ENCODE measurements at places on chromosomes 16 and 17.
A peak's percentile ranks its signal among the peaks of the same experiment; 100 is the strongest.

DNA sequence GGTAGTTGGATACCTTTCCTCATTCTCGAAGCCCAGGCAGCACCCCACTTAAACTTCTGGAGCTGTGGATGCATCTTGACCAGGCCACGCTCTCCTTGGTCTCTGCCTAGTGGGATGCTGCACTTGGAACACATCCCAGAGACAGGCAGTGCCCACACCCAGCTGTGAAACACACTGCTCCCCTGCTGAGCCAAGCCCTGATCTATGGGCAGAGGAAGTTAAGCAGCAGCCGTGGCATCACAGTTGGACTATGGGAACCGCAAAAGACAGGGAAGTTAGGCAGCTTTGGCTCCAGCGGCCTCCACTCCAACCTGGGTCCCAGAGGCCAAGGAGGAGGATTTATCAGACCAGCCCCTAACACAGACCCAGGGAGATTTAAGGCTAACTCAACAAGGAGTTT lies 284.8 kb upstream of the CCL2 start:
- no peak for DNase-seq

- no peak for DNase-seq
Observed at GRCh38 chr17:46730679-46731078, 87.8 kb downstream of the WNT3 start.

DNA sequence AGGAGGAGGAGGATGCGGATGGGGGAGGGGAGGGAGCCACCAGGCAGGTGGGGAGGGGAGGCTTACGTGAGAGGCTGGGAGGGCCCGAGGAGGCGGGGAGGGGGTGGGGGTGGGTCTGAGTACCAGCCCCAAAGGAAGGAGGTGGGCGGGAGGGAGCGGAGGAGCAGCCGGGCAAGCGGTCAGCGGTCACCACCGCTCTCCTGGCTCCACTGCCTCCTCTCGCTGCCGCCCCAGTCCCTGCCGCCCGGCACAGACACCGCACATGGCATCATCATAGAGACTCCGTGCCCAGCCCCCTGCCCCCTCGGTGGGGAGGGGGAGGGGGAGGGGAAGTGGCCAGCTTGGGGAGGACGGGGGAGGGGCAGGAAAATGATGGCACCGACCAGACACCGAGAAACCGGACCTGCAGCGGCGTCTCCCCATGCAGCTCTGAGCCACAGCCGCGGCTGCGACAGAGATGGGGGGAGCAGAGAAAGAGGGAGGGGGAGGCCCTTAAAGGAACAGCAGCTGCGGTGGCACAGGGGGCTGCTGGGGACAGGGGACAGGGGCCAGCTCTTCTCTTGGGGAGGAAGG lies at the start of gene TLCD3B:
TLCD3B (minus strand) TSS at position 431 of the 573 bp plus-strand sequence. CDS start 744 bp downstream, outside the sequence.
- no peak for DNase-seq

DNA sequence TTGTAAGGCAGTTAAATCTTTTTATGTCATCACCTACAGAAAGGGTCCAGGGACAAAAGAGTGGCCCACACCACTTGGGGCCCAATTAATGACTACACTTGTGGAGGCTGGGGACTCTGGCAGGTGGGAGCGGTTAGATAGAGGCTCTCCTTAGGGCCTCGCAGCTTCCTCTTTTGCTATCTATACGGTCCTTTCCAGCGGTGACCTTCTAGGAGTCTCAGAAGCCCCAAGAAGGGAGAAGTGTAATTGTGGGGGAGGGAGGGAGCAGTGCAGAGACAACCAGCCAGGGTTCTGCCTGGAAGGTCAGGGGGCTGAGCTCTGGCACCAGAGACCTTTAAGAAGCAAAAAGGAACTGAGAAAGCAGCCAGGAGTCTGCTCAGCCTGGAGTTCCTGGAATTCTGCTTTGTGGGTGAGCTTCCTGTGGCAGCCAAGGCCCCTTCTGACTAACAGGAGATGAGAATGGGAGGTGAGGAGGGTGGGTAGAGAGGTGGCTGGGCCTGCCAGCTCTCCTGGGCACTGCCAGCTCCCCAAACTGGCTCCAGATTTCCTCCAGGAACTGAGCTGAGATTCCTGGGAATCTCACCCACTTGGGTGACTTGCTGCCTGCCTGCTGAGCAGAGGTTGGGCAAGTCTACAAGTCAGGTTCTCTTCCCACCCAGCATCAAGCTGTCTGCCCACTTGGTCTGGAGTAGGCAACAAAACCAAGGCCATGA lies 16.3 kb upstream of the MAP3K14 start:
- no peak for DNase-seq

GRCh38 chr17:44916781-44917241 lies 1.5 kb upstream of the GFAP start:
- DNase-seq: peak; percentile 19

- no peak for DNase-seq
Observed at GRCh38 chr17:48160177-48161081, 52.9 kb downstream of the SNX11 start.

DNA sequence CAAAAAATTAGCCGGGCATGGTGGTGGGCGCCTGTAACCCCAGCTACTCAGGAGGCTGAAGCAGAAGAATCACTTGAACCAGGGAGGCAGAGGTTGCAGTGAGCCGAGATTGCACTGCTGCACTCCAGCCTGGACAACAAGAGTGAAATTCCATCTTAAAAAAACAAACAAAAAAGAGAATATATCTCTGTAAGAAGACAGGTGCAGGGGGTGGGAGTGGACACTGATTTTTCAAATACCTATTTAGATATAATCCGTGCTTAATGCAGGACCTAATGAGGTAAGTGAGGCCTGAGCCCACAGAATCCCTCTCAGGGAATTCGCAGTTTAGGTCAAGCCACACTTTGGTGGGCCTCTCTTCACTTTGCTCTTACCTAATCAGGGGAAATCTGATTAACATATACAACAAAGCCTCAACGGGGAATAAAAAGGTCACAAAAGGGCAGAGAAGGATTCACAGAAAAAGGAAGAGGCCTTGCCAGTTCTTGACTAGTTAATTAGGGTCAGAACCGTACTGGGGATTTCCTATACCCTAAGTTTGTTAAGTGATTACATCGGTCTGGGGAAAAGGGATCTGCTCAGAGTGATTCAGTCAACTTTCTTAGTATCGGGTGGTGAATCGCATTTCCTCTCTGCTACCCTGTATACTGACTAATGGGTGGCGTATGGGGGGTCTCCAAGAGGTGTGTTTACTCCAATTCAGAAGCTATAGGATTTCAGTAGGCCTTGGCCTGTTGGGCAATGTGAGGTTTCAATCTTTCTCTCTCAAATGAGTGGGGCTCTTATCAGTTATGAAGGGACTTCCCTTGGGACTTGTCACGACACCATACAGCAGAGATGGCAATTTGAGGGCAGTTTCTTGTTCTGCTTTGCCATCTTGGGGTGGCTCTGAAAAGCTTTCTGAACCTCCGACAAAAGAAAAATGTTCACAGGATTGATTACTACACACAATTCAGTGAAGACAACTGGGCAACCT lies 1.9 kb upstream of the NFAT5 start:
- peak; percentile 38 for DNase-seq

- peak; percentile 39 for DNase-seq
Observed at GRCh38 chr16:56869513-56870275, 4.7 kb downstream of the SLC12A3 start.

DNA sequence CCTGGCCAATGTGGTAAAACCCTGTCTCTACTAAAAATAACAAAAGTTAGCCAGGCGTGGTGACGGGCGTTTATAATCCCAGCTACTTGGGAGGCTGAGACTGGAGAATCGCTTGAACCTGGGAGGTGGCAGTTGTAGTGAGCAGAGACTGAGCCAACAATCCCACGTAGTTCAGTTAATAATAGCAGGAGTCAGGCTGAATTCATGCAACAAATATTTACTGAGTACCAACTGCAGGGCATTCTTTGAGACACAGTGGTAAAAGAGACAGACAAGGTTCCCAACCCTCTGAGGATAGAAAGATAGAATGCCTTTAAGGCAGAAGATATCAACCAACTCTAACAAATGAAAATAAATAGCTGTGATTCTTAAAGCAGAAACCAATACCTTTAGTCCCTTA lies 39.1 kb downstream of the SPOP start:
- DNase-seq: no peak

DNA sequence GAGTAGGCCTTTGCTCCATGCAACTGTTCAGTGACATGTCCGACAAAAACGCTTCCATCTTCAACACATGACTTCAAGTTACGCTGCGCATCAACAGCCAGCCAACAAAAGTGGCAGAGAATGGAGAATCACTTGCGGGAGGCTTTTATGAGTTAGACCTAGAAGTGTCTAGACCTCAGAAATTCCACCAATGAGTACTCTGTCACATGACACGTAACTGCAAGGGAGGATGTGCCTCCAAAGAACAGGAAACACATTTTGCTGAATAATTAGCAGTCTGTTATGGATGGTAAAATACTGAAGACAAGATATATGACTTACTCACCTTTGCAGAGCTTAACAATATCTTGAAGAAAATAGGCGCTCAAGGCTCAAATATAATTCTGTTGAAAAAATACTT lies 62.1 kb downstream of the MYO1D start:
- no peak for DNase-seq

DNA sequence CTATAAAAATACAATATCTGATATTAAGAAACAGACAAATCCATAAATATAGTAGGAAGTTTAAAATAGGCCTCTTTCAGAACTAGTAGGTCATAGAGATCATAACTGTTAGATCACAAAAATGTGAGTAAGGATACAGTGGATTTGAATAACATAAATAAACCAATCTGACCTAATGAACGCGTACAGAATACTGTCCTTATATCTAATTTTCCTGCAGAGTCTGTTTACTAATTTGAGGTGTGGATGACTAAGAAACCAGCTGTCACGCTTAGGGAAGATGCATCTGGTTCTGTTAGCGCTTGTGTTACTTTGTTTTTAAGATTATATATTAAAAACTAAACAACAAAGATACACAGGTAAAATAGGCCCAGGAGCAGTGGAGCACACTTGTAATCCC lies 14.8 kb downstream of the CPD start:
- no peak for DNase-seq

DNA sequence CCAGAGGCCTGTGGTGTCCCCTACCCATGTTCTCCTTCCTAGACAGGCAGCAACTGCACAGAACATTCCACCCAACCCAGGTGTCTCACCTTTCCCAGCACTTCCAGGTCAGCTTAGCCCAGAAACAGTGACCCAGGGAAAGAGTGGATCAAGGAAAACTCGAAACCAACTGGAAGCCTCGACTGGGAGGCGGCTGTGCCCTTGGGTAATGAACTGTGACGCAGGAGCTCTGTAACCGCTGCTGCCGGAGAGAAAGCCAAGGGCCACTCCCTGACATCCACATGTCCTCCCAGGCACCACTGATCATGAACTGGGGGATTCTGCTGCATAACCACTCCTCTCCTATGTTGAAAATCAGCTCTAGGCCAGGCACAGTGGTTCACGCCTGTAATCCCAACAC lies 34.4 kb downstream of the WDR59 start:
- DNase-seq: no peak

DNA sequence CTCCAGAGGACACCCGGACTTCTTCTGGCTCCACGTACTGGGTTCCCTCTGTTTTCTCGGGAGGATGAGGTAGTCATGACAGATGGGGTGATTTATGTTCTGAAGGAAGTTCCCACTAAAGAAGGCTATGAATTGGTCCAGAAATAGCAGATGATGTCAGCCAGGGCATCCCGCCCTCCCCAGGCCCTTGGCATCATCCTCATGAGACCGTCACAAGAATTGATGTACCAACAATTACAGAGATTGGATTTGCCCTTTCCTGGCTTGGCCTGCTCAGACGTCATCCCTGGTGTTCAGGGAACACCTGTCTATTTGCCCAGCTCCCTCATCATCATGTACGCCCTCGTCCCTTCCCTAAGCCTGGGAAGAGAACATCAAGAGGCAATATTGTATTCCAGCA lies 102.8 kb upstream of the CCL1 start:
- DNase-seq: peak; percentile 7

GRCh38 chr16:65532258-65532657 lies 410.4 kb upstream of the CDH11 start:
- no peak for DNase-seq

- peak; percentile 68 for DNase-seq
Observed at GRCh38 chr16:30637944-30638343, 12.8 kb upstream of the PRR14 start.

DNA sequence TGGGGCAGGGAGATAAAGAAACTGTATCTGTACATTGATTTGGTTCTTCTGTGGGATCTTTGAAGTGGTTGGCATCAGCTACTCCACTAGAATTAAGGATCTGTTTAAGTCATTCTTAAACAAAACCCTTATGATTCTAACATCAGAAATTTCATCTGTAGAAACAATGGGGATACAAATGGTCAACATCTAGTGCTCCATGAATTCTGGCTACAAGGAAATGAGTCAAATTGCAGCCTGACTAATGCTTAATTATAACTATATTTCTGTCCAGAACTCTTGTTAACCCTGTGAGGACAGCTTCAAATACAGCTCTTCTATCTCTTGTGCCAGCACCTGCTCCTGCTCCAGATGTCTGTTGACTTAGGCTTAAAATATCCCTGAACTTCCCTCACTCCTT lies 13.9 kb upstream of the GINS3 start:
- DNase-seq: peak; percentile 18

GRCh38 chr16:74903901-74904678 lies 80.8 kb downstream of the WDR59 start:
- no peak for DNase-seq

- DNase-seq: no peak
Observed at GRCh38 chr16:85605912-85606841, 6.9 kb upstream of the GSE1 start.

DNA sequence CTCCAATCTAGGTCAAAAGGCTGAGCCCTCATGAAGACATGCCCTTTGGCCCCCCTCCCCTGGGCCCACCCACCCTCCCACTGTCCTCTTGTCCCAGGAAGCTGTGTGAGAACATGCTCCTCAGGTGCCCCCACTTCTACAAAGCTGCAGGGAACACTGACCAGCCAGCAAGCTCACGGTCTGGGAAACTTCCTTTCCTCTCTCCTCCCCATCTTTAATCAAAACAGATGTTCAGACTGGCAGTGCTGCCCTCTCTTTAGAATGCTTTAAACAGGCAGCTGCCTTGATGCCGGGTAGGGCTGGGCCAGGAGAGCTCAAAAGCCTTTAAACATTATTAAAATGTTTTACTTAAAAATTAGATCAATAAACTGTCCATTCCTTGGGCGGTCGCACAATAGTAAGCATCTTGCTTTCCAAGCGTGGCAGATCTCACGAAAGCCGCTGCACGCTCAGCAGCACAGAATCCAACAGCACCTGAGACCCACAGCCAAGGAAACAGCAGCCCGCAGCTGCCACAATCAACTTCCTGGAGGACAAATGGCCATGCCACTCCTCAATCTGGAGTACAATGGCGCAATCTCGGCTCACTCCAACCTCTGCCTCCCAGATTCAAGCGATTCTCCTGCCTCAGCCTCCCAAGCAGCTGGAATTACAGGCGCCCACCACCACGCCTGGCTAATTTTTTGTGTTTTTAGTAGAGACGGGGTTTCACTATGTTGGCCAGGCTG lies 399.2 kb downstream of the SLC39A11 start:
- DNase-seq: peak; percentile 66

- no peak for DNase-seq
Observed at GRCh38 chr16:57838161-57838560, 35.9 kb upstream of the KIFC3 start.

DNA sequence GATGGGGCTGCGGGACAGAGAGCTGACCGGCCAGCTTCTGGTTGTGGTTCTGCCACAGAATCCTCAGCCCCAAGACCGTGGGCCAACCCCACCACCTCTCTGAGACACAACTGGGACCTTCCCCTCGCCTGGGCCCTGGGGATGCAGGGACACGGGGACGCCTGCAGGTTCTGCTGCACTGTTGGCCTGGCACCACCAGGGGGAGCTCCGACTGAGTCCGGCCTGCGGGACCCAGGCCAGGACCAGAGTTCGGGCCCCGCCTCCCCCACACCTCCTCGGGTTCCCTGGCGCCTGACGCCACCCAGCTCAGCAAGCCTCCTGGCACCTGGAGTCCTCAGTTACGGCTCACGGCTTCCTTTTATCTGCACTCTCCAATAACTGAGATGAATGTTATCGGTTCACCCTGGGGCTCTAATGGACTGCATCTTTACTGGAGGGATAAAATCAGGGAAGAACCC lies 27.3 kb downstream of the TBC1D16 start:
- peak; percentile 55 for DNase-seq

All from fibroblast of mammary gland (primary cell).